Type B pancreatic cell (in vitro differentiated cells): ENCODE measurements at places on chromosomes 4 and X.

GRCh38 chrX:9862525-9862924 lies 76.3 kb downstream of the SHROOM2 start:
- peaks cover 29% of the 10 kb centered on the region for H3K4me1 ChIP-seq
- no peaks in the 10 kb centered on the region for H3K27me3 ChIP-seq
- DNase-seq, result no peak
- no peak overlapping the region for H3K4me3 ChIP-seq

GRCh38 chr4:160880180-160880579 lies 1283.6 kb downstream of the FSTL5 start:
- no peaks in the 10 kb centered on the region for H3K36me3 ChIP-seq
- H3K27ac ChIP-seq, result no peak overlapping the region
- no peaks in the 10 kb centered on the region for H3K4me1 ChIP-seq
- DNase-seq, result no peak
- no peak overlapping the region for H3K4me3 ChIP-seq

DNA sequence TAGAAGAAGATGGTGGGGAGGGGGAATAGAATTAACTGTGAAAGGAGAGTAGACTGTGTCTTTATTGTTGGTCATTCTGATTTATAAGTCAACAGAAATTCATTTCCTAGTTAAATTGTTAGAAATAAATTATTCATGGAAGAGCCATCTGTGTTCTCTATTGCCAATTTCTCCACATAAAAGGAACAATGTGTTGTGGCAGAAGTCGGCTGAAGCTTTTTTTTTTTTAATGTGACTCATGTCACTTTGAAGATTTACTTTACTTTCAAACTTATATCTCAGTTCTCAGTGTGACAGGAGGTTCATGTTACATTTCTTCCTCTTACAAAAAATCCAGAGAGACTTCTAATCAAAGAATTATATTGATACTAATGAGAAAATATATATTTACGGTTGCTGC lies 60.5 kb downstream of the CPE start:
- no peak overlapping the region for H3K4me3 ChIP-seq
- H3K36me3 ChIP-seq, result no peaks in the 10 kb centered on the region
- H3K27me3 ChIP-seq, result peaks cover 5% of the 10 kb centered on the region
- DNase-seq, result no peak

DNA sequence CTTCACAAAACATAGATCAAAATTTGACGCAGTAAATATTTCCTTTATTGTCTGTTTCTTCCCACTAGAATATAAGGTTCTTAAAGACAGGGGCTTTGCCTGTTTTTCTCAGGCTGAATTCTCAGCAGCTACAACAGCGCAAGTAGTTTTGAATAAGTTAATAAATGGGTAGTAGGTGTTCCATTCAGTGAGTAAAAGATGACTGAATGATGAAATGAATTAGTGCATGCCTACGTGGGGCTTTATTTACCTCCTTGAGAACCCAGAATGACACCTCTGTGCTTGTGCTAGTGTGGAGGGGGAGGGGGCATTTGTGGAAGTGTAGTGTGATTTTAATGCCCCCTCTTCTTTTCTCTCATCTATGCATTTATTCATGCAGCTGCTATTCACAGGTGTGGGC lies 278.9 kb downstream of the FBXW7 start:
- no peaks in the 10 kb centered on the region for H3K36me3 ChIP-seq
- H3K4me1 ChIP-seq, result peaks cover 14% of the 10 kb centered on the region
- H3K27me3 ChIP-seq, result no peaks in the 10 kb centered on the region

GRCh38 chrX:129522184-129523078 lies 859 bp downstream of the SMARCA1 start:
- peak overlapping the region; percentile 96 for H3K4me3 ChIP-seq
- no peaks in the 10 kb centered on the region for H3K36me3 ChIP-seq
- peak; percentile 79 for DNase-seq
- H3K27ac ChIP-seq, result peak overlapping the region; percentile 78
- no peaks in the 10 kb centered on the region for H3K27me3 ChIP-seq
- peaks cover 12% of the 10 kb centered on the region for H3K4me1 ChIP-seq

DNA sequence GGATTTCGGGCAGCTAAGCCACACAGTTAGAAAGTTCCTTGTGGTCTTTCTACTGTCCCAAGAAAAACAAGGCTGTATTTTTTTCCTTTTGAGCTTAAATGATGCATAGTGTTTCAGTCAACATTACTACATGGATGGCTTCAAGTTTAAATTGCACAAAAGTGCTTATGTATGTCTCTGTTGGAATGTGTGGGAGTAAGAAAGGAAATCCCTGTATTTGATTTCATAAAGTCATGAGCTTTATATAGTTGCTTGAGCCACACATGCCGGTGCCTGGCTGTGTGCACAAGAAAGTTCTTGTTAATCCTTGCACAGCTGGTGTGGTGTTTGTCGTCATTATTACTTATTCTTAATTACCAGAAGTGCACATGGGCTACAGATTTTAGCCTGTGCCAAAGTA lies 262.2 kb downstream of the ARHGAP10 start:
- H3K27ac ChIP-seq, result no peak overlapping the region
- no peak overlapping the region for H3K4me3 ChIP-seq
- H3K27me3 ChIP-seq, result no peaks in the 10 kb centered on the region
- H3K36me3 ChIP-seq, result peaks cover 18% of the 10 kb centered on the region

- peaks cover 6% of the 10 kb centered on the region for H3K27me3 ChIP-seq
- no peak overlapping the region for H3K27ac ChIP-seq
- DNase-seq, result no peak
- H3K4me3 ChIP-seq, result no peak overlapping the region
- H3K4me1 ChIP-seq, result no peaks in the 10 kb centered on the region
Observed at GRCh38 chrX:31092476-31092875, 20.6 kb upstream of the FTHL17 start.

DNA sequence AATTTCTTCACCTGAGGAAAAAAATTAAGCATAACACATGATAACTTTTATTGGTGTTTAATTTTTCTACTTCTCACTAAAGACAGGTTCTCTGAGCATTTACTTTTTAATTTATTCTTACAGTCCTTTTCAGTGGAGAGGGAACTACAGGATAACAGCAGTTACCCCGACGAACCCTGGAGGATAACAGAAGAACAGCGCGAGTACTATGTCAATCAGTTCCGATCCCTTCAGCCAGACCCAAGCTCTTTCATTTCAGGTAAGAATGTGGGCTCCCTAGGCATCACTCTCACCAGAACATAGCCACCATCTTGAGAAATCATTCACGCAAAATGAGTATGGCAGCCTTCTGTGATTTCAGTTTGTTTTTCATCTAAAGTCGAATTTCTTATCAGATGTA lies 100.8 kb downstream of the REPS2 start:
- H3K36me3 ChIP-seq, result no peaks in the 10 kb centered on the region
- H3K27ac ChIP-seq, result no peak overlapping the region
- DNase-seq, result no peak
- no peaks in the 10 kb centered on the region for H3K4me1 ChIP-seq
- no peak overlapping the region for H3K4me3 ChIP-seq

- no peak overlapping the region for H3K4me3 ChIP-seq
- peak overlapping the region; percentile 11 for H3K27ac ChIP-seq
- no peak for DNase-seq
- peaks cover 7% of the 10 kb centered on the region for H3K4me1 ChIP-seq
- H3K27me3 ChIP-seq, result peaks cover 13% of the 10 kb centered on the region
Observed at GRCh38 chr4:118346495-118346894, 6.3 kb downstream of the PRSS12 start.

DNA sequence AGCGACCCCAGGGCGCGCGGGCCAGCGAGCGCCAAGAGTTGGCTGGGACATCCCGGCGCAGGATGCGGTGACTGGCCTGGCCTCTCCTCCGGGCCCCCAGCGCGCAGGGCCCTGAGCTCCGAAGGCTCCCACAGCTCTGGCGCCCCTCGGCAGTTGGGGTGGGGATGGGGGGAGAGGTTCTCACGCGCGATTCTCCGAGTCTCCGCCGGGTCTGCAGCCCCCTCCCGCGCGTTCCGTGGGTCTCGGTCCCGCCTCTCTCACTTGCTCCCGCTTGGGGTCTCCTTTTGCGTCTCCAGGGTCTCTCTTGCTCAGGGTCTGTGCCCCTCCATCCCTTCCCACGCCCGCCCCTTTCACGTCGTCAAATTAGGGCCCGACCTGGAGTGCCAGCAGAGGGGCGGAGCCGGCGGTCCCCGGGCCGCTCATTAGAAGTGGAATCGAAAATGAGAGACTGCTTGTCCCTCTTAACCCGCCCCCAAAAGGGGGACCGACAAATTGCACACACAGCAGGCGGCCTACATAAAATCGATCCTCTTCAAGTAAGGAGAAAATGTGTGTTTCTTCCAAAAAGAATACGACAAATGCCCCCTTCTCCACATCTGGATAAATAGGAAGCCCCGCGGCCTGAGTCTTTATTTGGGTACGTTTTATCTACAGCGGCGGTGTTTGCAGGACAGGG lies 877 bp upstream of the NKX1-1 start:
- no peak for DNase-seq
- H3K27me3 ChIP-seq, result peaks cover 58% of the 10 kb centered on the region
- no peaks in the 10 kb centered on the region for H3K4me1 ChIP-seq
- H3K27ac ChIP-seq, result no peak overlapping the region
- no peaks in the 10 kb centered on the region for H3K36me3 ChIP-seq

- no peaks in the 10 kb centered on the region for H3K36me3 ChIP-seq
- DNase-seq, result no peak
- H3K4me1 ChIP-seq, result peaks cover 4% of the 10 kb centered on the region
- H3K27me3 ChIP-seq, result no peaks in the 10 kb centered on the region
- H3K4me3 ChIP-seq, result no peak overlapping the region
Observed at GRCh38 chrX:68511255-68511654, 12.4 kb downstream of the YIPF6 start.

GRCh38 chr4:1967512-1968149 lies 41.1 kb downstream of the NELFA start:
- H3K36me3 ChIP-seq, result peaks cover 43% of the 10 kb centered on the region
- no peak overlapping the region for H3K27ac ChIP-seq
- no peak for DNase-seq
- no peak overlapping the region for H3K4me3 ChIP-seq
- no peaks in the 10 kb centered on the region for H3K27me3 ChIP-seq

DNA sequence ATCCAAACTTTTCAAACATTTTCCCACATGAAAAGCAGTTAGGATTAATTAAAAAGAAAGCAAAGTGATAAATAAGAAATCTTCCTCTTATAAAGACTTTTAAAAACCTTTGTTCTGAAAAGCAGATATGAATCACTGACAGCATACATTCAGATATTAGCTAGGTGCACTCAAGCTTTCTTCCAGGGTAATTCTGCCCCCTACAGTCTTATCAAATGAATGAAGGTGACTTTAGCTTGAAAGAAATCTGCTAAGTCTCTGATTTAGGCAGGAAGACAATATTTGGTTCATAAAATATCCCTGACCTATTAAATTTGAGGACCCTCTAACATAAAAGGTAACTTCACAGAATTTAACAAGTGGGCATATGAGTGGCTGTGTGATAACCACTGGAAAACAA lies 209.1 kb upstream of the FAM47A start:
- no peak for DNase-seq
- H3K27ac ChIP-seq, result no peak overlapping the region
- H3K4me1 ChIP-seq, result peaks cover 6% of the 10 kb centered on the region
- no peaks in the 10 kb centered on the region for H3K27me3 ChIP-seq

GRCh38 chr4:134591326-134591725 lies 389.7 kb upstream of the PABPC4L start:
- DNase-seq, result no peak
- no peak overlapping the region for H3K4me3 ChIP-seq
- H3K36me3 ChIP-seq, result no peaks in the 10 kb centered on the region
- H3K27ac ChIP-seq, result no peak overlapping the region

- H3K27ac ChIP-seq, result no peak overlapping the region
- H3K36me3 ChIP-seq, result no peaks in the 10 kb centered on the region
- no peak overlapping the region for H3K4me3 ChIP-seq
- DNase-seq, result no peak
- no peaks in the 10 kb centered on the region for H3K27me3 ChIP-seq
Observed at GRCh38 chr4:176444741-176445140, 125.0 kb downstream of the SPCS3 start.

DNA sequence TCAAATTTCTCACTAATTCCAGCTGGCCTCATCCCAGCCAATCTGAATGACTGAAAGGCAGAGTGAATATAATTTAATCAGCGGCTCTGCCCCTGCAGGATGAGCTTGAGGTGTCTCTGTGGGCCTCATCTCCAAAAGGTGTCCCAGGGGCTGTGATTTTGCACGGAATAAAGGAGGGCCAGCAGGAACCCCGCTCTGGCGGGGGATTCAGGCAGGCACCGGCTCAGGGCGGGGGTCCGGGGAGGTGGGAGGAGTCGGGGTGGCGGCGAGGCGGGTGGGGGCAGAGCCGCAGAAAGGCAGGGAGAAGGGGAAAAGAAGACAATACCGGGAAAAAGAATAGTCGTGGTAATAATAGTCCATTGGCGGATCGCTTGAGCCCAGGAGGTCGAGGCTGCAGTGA lies 16.0 kb upstream of the ERCC6L start:
- H3K4me3 ChIP-seq, result no peak overlapping the region
- peak overlapping the region; percentile 10 for H3K27ac ChIP-seq
- no peak for DNase-seq
- peaks cover 12% of the 10 kb centered on the region for H3K27me3 ChIP-seq
- H3K4me1 ChIP-seq, result peaks cover 22% of the 10 kb centered on the region

- DNase-seq, result no peak
- no peaks in the 10 kb centered on the region for H3K27me3 ChIP-seq
- no peak overlapping the region for H3K4me3 ChIP-seq
Observed at GRCh38 chr4:54568184-54568583, 89.6 kb upstream of the KIT start.

DNA sequence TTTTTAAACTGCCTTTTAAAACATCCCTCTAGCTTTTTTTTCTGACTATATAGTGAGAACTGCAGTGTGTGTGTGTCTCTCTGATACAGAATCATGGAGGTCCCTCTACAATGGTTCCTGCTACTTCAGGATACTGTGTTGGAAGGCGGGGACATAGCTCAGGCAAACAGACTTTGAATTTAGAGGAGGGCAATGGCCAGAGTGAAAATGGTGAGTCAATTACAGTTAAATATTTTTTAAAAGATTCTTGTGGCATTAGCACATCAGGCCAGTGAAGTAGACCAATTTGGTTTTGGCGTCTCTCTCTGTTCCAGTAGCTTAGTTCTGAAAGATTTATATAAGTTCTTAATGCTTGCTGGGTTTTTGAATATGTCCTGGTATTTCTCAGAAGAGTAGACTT lies 47.1 kb downstream of the ALG13 start:
- H3K27me3 ChIP-seq, result no peaks in the 10 kb centered on the region
- no peak overlapping the region for H3K27ac ChIP-seq
- peaks cover 54% of the 10 kb centered on the region for H3K36me3 ChIP-seq
- no peak for DNase-seq
- no peaks in the 10 kb centered on the region for H3K4me1 ChIP-seq
- H3K4me3 ChIP-seq, result no peak overlapping the region

DNA sequence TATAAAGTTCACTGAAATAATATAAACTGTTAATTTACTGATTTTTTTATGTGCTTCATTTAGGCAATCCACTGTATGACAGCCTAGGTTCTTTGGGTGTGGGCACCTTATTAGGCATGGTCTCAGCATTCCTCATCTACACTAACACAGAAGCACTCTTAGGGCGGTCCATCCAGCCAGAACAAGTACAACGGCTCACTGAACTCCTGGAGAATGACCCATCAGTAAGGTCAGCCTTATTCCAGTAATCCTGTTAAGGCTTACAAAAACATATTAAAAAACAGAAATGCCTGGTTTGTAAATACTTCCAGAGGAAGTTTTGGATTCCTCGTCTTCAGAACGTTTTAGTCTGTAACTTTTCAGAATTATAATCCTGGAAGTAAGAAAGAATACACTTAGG lies 80.1 kb downstream of the SLC30A9 start:
- H3K4me3 ChIP-seq, result no peak overlapping the region
- peaks cover 13% of the 10 kb centered on the region for H3K36me3 ChIP-seq
- H3K4me1 ChIP-seq, result no peaks in the 10 kb centered on the region
- H3K27me3 ChIP-seq, result no peaks in the 10 kb centered on the region
- H3K27ac ChIP-seq, result no peak overlapping the region
- DNase-seq, result no peak

- H3K27me3 ChIP-seq, result no peaks in the 10 kb centered on the region
- no peak overlapping the region for H3K4me3 ChIP-seq
- no peak overlapping the region for H3K27ac ChIP-seq
Observed at GRCh38 chr4:159269116-159269515, 166.2 kb downstream of the RAPGEF2 start.
